ENCODE measurements at places on chromosomes 5 and 9.

- no peak for DNase-seq
Observed at GRCh38 chr9:101265261-101265660, 119.5 kb downstream of the BAAT start.

DNA sequence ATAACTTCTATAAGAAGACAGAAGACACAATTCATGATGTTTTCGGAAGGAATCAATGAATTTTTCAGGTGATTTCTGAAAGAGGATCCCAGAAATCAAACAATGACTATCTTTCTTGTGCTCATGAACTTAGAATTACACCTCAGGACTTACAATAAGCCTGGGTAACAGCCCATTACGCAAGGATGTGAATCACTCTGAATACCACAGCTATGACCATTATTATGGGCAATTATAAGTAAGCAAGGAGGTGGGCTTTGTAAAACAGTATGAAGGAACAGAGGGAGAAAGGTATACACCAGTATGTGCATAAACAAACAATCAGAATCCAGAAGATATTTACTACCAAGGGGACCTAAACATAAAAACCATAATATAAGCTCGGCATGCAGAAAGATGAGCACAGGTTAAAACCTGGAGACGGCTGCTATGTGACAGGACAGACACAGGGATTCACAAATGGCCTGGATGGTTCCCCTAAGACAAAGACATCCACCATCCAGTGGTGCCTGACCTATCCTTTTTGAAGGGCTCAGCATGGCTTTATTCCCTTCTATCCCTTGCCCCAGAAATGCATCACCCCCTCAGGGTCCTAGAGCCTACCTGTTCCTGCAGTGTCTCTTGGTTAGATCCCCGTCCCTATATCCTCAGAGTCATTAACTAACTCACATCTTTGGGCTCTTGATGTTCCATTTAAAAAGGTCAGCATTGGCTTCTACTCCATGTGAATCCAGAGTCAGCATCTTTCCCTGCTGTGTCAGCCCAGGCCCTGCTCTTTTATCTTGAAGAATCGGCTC is 21.8 kb upstream of the PPP2CA start:
- DNase-seq, result no peak

DNA sequence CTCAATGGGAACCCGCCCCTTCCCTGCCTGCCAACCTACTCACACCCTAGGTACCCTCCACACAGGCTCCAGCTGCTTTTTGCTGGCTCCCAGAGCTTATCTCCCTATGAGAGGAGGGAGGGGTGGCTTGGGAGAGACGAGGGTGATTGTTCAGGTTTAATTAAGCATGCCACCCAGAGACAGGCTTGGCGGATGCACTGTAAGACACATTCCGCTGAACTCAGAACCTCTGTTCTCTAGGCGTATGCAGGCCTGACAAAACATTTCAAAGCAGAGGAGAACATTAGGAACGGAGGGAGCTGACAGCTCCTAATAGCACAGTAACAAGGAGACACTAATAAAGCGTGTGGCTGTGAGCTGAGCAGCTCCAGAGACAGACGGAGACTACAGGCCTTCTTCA is 80.1 kb downstream of the TRIM32 start:
- DNase-seq, result no peak

GRCh38 chr9:20397348-20397747 is 225.0 kb downstream of the MLLT3 start:
- DNase-seq, result no peak

- DNase-seq, result no peak
Observed at GRCh38 chr5:172871982-172872381, 37.9 kb downstream of the ERGIC1 start.

DNA sequence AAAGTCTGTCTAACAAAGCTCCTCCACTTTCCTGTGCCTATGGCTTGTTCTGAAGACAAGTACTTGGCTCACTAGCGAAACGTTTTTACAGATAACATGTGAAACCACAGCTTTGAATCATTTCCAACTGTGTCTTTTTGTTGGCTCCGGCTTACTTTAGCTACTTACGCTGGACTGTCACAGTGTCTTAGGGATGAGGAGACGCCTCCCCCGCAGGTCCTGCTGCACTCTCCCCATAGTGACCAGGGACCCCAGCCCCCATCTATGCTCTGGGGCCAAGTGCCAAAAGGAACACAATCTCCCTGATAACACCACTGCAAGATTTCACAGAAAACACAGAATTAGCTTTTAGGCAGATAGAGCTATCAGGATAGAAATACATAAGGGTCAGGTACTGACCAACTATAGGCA is 219.1 kb downstream of the ADAMTS6 start:
- DNase-seq, result no peak

DNA sequence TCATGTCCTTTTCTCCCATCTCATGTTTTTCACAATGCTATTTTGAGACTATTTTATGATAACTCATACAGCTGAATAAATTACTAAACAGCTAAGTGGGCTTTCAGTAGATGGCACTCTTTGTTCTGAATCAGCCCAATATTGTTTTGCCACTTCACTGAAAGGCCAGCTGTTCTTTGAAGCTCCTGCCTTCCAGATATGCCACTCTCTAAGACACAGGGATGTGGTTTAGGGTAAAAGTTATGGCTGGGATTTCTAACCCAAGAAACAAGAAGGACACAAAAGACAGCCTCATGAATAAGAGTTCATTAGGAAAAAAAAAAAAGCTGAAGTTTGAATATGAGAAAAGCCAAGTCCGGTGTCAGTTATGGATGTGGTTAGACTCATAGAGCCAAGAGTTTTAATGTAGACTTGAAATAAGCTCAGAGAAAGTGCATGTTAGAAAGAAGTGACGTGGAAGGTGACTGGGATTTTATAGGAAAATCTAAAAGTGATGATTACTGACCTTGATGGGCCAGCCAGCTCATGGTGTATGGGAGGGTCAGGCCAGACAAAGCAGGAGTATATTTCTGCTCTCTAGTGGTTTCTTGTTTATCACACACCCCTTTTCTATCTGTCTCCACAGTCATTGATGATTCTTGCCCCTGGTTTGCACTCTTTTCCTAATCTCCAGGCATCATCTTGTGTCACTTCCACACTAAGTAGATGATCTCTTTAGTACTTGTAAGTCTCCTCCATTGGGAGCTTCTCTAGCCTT is 488.5 kb downstream of the NR2F1-AS1 start:
- no peak for DNase-seq

DNA sequence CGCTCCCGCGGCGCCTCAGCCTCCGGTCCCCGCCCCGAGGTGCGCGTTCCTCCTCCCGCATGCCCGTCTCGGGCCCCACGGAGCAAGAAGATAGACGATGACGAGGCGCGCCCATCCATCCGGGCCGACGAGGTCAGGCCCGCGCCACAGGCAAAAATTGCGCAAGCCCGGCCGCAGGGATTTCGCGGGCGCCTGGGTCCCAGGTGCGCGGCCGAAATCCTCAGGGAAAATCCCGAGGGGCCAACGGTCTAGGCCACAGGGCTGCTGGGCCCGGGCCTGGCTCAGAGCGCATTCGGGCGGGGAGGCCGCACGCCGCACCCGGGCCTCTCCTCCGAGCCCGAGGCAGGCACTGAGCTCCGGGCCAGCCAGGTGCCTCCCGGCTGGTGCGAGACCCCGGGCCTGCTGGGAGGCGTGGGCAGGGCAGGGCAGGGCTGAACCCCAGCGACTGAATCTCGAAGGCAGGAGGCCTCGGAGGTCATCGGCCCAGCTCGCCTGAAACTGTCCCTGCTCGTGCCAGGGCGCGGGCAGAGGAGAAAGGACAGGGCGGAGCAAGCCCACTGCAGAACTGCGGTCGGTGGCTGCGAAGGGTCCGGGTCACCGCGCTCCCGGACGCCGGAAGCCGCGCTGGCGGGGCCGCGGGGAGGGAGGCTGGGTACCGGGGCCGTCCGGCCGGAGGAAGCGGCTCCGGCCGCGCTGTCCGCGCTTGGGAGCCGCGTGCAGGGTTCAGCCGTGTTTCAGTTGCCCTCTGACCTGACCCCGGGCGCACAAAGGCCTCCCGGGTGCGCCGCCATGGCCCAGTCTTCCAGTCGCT is 66.8 kb downstream of the FOXD1 start:
- DNase-seq, result no peak

- DNase-seq, result peak; percentile 5
Observed at GRCh38 chr9:83538172-83538889, at the start of gene FRMD3. TSS of gene FRMD3 (minus strand) at chr9:83538401. CDS start at chr9:83538231, 170 bp downstream.

GRCh38 chr9:94869415-94869843 is 142.9 kb downstream of the AOPEP start:
- no peak for DNase-seq

DNA sequence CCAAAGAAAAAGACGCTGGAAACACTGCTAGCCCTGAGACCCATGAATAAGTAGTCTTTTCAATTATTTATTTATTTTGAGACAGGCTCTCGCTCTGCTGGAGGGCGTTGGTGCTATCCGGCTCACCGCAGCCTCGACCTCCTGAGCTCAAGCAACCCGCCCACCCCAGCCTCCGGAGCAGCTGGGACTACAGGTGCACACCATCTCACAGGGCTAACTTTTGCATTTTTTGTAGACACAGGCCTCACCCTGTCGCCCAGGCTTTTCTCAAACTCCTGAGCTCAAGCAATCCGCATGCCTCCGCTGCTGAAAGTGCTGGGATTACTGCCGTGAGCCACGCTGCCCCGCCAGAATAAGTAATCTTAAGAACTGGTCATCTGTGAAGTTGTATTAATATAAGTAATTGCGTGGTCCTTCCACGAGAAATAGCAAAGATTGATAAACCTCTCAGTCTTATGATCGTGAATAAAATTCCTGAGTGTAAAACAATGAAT is 1.6 kb downstream of the ANXA2R start:
- DNase-seq, result peak; percentile 50

GRCh38 chr5:56686337-56687195 is 128.8 kb upstream of the MAP3K1 start:
- DNase-seq, result peak; percentile 21

DNA sequence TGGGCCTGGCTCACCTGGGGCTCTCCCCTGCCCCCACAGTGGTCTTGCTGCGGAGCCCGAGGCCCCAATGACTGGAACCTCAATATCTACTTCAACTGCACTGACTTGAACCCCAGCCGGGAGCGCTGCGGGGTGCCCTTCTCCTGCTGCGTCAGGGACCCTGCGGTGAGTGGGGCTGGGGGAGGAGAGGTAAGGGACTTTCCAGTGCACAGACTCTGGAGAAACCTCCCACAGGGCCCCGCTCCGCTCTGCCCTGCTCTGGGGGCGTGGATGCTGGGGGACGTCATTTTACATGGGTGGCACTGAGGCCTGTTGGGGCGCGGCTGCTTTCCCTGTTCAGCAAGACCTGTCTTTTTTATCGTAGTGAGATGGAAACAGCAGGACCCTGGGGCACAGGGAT is 7.6 kb downstream of the TSPAN17 start:
- peak; percentile 14 for DNase-seq

DNA sequence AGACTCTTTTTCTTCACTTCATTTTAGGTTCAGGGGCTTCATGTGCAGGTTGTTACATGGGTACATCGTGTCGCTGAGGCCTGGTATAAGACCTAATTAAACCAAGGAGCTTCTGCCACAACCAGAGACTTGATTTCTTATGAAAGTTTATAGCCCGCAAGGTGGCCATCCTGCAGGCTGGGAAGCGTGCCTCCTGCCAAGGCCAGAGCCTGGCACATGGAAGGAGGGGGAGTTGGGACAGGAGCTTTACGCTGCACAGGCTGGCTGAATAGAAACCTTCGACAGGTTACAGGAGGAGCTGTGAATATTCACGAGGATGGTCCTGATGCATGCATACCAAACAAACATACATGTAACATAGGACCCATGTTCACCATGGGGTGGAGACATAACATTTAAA is 50.1 kb upstream of the SIMC1 start:
- DNase-seq, result no peak

DNA sequence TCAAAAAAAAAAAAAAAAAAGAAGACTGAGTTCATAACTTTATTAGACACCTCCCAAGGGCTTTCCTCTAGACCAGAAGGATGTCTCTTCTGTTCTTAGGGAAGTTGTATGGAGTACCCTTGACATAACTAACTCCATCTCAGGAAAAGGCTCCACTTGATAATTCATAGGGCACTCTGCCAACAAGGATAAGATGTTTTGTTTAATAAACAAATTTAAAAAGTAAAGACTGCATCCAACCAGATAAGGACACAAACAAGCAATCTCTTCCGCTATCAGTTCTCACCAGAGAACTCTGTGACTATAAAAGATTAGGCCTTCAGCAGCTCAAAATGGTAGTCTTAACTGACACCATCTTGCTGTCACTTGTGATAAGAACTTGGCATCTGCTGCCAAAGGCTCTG is 65.8 kb downstream of the SFXN1 start:
- no peak for DNase-seq

DNA sequence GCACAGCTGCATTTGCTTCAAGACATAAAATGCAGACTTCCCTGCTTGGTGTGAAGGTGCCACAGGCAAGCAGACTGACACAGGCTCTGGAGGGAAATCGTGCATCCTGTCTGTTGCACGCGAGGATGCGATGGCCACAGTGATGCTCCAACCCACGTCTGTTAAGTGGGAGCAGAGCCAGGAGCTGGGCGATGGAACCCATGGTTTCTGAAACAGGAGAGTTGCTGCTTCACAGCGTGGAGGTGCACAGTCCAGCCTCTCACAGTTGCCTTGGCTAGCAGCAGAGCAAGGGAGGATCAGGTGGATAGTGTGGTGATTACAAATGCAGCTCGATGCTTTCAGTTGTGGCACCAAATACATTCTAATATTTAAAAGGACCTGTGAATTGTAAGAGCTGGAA is 108.8 kb downstream of the TENT4A start:
- no peak for DNase-seq

DNA sequence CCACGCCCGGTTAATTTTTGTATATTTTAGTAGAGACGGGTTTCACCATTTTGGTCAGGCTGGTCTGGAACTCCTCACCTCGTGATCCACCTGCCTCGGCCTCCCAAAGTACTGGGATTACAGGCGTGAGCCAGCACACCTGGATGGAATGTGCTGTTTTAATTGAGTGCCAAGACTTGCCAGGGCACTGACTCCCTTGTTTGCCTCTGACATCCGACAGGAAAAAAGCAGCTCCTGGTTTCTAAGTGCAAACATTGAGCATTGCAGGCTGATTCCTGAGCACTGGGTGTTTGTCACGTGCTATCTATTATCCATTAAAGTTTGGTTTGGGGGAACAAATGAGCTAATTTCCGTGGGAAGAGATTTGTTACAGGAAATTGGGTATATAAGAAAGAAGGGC is 70.6 kb upstream of the CKMT2 start:
- no peak for DNase-seq

GRCh38 chr5:123227216-123227615 is 138.2 kb downstream of the PRDM6 start:
- no peak for DNase-seq

DNA sequence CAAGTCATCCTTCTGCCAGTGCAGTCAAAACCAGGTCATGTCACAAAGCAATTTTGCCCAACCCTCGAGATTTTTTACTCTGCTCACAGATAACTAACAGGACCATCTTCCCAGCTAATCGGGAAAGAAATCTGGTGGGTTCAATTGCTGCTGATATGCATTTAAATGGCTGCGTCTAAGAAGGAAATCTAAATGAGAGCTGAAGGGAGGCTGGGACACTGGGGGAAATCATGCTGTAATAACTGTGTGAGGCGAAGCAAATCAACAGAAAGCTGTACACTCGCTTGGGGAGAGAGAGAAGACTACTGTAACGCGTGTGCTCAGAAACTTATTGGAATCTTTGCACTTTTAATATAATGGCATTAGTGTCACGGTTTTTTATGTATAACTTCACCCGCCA is 535.0 kb downstream of the CDK5RAP2 start:
- DNase-seq, result no peak

- DNase-seq, result peak; percentile 7
Observed at GRCh38 chr5:89303033-89303480, 420.1 kb upstream of the MEF2C start.
